ENCODE measurements at places on chromosomes 11 and 22. TPM values are rescaled to one million over a fixed set of nuclear protein-coding genes. Genes with fewer than 3 reads are reported as not detected.

GRCh38 chr11:34419158-34419557 is 19.6 kb upstream of the CAT start:
- no peak for DNase-seq

The TRIM29 gene
- total RNA-seq = 5.4 TPM

DNA sequence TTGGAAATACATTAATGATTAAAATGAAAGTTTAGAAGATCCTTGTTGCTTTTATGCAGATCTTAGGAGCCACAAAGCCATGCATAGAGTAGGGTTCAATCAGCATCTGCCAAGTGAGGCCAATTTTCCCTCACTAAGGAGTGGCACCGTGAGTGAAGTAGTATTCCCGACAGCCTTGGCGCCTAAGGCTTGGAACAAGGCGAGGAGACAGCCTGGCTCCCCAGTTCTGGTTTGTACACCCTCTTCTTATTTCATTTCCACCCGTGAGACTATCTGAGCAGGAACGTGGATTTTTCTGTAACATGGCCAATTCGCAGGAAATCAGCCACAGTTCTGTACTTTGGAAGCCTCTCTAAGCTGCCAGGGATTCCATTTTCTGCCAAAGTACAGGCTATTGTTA is 22.6 kb downstream of the FADS2 start:
- no peak for DNase-seq

- no peak for DNase-seq
These were observed 2.0 kb downstream of the IFT27 start for GRCh38 chr22:36773935-36774334.

GRCh38 chr11:35235936-35236666 is 97.1 kb downstream of the CD44 start:
- no peak for DNase-seq

Measured in left lung (tissue), 14 donors.